Femur (tissue), 1 donor: ENCODE measurements at places on chromosomes 12 and 14.

DNA sequence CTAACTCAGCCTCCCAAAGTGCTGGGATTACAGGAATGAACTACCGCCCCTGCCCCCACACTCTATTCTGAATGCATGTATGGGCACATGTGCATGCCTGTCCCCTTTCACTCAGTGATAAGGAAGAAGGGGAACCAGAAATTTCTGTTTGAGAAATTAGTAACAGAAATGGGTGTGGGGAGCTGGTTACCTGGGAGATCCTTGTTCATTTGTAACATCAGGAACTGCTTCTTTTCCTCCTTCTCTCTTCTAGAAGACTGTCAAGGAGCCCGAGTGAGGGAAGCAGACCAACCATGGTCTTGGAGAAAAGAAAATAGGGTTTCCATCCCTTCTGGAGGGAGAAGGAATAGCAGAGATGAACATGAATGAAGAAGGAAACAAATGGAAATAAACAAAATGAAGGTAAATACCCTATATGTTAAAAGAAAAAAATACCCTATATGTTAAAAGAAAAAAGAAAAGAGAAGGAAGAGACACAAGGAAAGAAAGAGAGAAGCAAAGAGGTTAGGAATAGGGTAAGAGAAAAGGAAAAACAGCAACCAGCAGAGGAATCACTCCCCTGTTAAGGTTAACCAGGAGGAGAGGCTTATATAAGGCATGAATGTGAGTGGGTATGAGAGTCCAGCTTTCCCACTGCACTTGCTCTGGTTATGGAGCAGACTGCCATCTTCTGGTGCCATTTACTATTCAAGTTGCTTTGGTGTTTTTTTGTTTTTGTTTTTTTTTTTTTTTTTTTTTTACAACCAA, 3.3 kb downstream of the PPP1R3E start:
- no peak for DNase-seq

DNA sequence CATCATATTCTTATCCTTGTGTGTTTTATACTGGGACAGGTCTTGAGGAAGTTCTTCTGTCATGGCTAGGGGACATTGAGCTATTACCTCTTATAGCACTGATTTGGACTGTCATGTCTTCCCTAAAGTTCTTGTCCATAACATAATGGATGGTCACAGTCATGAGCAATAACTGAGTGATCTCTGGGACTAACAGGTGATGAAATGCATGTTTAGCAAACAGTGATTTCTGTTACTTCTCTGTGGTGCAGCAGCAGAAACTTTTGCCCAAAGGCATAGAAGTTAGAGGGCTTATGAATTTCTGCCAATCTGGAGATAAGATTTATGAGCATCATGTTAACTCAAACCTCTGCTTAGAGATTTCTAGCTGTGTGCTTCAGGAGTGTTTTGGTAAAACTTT, 5.9 kb downstream of the ADIPOR2 start:
- DNase-seq, result no peak

- peak; percentile 33 for DNase-seq
These were observed 6.0 kb downstream of the TMCC3 start for GRCh38 chr12:94644141-94644979.

DNA sequence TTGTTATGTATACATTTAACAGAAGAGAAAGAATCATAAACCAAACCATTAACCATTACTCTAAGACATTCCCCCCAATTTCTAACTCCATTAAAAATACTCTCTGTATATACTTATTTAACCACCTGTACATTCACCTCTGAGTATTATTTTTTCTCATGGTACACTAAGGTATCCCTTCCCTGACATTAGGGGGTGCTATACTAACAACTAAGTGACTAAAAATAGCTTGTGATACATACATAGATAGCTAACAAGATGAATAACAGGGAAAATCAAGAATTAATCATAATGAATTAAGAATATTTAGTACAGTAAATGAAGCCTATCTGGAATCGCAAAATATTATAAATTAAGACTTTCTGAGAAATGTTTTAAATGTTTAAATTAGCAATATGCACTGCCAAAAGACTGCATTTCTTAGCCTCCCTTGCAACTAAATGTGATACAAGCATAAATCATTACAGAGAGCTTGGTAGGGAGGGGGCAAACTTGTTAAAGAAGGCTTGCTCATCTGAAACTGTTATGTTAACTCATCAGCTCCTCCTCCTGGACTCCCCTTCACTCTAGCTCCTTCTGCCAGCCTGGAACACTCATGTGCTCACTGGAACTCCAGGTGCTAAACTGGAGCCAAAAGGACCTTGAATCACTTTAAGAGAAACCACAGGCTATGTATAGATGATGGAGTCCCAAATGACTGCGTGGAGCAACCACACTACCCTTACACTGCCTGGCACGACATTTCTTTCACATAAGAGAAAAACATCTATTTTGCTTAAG, 14.9 kb downstream of the C2CD5 start:
- DNase-seq, result no peak

- DNase-seq, result peak; percentile 10
These were observed 62.2 kb upstream of the DIO3 start for GRCh38 chr14:101499080-101499479.

DNA sequence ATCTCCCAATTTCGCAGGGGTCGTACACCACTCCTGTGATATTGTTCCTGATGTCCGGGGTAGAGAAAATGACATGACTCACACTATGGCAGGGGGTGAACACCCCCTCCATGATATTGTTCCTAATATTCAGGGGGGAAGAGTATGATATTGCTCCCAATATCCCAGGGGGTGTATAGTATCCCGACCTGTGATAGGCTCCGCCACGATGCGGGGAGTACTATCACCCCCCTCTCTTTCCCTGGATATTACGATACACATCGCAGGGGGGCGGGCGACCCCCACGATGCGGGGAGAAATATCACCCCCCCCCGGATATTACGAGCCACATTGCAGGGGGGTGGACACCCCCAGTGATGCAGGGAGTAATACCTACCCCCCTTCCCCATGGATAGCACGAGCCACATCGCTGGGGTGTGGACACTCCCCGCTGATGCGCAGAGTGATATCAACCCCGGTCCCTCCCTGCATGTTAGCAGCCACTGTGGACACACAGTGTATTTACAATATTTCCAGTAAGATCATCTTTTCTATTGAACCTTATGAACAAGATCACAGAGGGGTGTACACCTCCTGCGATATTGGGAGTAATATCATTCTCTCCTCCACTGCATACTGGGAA, 17.7 kb downstream of the SMIM41 start:
- DNase-seq, result no peak

GRCh38 chr14:67680121-67680602, 5.7 kb upstream of the VTI1B start:
- no peak for DNase-seq

DNA sequence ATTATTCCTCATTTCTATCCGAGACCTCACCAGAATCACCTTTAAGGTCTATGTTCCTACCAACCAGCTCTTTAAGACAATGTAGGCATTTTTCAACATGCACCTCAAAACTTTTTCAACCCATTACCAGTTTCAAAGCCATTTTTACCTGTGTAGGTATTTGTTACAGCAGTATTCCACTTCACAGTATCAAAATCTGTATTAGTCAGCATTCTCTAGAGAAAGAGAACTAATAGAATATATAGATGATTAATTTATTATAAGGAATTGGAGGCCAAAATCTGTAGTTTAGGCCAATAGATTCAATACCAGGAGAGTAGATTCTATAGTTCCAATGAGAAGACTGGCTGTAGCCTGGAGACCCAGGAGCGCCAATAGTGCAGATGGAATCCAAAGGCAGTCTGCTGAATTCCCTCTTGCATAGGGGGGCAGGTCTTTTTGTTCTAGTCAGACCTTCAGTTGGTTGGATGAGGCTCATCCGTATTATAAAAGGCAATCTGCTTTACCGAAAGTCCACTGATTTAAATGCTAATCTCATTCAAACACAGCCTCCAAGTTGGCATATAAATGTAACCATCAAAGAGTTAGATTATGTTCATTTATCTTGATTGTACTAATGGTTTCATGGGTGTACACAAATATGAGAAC, 151.6 kb upstream of the SYT1 start:
- DNase-seq, result no peak

- no peak for DNase-seq
These were observed 3.4 kb downstream of the TXNRD1 start for GRCh38 chr12:104218935-104219334.

DNA sequence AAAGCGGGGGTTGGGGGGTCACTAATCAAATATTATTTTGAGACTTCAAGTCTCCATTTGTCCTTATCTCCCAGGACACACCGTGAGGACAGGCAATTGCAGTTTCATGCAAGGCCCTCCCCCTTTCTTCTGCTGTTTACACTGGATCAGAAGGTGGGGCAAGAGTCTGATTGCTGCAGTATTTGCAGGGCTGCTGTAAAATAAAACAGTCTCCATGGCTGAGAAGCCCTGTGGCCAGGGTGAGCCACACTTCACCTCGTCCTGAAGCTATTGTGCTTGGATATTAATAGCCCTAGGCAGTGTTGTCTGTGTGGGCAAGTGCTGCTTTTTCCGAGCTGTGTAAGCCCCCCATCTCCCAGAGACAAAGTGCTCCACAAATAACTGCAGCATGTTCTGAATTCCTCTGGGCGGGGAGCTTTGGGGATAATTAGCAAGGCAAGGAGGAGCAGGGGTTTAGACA, 187.4 kb upstream of the NTF3 start:
- no peak for DNase-seq

DNA sequence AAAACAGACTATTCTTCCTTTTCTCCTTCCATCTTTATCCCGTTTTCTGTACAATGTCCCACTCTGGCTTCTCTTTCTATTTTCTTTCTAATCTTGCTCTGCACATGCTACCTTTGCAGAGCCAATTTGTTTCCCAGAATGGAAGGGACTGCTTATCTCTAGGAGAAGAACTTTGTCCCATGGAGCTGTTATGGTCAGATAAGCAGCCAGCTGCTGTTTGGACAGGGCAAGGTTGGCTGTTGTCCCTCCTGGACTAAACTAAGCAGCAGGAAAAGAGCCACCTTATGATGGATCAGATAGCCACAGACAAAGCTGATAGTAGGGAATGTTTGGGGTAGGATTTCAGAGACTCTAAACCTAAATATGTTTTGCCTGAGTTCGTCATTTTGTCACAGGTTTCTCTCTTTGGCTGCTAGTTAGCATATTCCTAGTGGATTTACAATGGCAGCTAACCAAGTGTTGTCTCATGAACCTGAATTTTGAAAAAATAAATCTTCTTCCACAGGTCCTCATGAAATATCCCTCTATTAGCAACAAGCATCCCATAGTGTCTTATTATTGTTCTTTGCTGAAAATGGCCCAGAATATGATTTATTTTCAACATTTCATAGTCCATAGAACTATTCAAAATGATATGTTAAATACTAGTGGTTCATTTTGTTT, 262.8 kb downstream of the SLC16A7 start:
- no peak for DNase-seq

DNA sequence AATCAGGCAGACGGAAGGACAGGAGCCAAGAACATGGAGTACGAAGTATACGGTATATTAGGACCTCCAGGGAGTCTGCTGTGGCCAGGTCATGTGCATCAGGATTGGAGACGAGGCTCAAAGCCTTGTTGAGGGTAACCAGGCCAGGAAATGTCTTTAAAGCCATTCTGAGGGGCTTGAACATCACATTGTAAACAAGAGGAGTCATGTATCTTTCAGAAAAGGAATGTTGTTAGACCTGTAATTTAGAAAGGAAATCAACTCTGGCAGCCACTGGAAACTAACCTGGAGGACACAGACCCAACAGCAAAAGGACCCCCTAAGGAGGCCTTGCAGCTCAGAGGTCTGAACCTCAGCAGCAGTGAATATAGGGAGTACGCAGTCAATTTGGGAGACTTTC, 7.5 kb downstream of the MAP3K9 start:
- no peak for DNase-seq

- DNase-seq, result peak; percentile 30
These were observed 179.6 kb downstream of the SLC35F4 start for GRCh38 chr14:57686304-57686703.

DNA sequence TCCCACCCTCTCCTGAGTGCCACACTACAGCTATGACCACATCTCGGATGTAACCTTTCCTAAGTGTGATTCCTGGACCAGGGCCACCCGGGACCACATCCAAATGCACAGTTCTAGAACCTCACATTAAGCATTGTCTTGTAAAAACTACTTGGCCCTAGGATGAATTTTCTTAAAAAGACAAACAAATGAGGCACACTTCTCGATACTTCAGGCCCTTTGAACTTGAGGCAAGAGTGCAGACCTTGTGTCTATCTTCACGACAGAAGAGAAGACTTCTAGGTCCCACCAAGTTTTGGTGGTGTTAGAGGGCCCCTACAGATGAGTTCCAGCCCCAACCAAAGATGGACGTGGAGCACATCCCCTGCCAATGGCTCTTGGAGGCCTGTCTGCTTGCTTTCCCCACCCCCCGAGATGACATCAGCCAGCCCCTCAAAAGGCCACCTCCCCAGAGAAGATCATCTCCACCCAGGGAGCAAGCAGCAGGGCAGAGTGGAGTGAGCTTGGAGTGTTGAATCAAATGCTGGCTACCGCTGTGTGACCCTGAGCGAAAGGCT, 9.3 kb downstream of the ISCU start:
- no peak for DNase-seq

GRCh38 chr14:33042591-33042990, 103.9 kb downstream of the NPAS3 start:
- no peak for DNase-seq

DNA sequence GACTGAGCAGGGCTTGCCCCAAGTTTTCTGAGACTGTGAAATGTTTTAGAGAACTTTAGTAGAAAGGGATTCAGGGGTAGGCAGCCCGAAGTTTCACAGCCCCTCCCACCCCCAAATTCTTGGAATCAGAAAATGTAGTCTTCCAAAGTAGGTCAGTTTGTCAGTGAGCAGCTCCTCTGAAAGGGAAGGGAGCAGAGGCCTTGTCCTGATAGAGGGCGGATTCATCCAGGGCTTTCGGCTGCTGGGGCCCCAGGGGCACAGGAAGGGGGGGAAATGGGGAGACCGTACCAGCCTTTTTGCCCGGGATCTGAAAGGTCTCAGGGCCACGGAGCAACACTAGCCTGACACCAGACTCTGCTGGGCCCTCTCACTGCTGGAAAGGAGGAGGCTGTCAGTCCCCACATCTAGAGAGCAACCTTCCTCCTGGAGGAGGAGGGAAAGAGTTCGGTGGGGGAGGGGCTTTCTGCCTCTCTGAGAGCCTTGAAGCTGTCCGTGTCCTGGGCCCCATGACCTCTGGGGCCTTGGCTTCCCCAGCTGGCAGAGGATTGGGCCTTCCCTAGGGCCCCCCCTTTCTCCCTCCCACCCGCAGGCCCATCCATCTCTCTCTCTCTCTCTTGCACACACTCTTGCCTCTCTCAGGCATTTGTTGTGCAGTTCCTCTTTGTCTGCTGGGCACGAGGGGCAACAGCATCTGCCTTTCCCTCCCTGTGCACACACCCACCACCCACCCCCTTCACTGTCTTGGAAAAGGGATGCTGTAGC, at the start of gene IKZF4:
IKZF4 (plus strand) TSS at position 621 of the 762 bp plus-strand sequence. CDS start 451 bp downstream, outside the sequence.
- DNase-seq, result peak; percentile 78

GRCh38 chr14:74567646-74568379, 44.2 kb downstream of the LTBP2 start:
- no peak for DNase-seq

- no peak for DNase-seq
These were observed 7.2 kb downstream of the HSP90AA1 start for GRCh38 chr14:102079700-102079979.
